Eye (tissue), 1 donor: ENCODE measurements at places on chromosomes 7 and 10.

GRCh38 chr7:22630069-22630468 lies 96.9 kb upstream of the IL6 start:
- no peak for DNase-seq

DNA sequence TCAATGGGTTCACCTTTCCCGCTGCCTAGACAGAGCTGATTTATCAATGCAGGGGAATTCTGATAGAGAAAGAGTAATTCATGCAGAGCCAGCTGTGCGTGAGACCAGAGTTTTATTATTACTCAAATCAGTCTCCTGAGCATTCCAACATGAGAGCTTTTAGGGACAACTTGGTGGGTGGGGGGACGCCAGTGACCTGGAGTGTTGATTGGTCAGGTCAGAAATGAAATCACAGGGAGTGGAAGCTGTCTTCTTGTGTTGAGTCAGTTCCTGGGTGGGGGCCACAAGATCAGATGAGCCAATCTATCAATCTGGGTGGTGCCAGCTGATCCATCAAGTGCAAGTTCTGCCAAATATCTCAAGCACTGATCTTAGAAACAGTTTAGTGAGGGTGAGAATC lies 99.0 kb upstream of the CAV2 start:
- DNase-seq = no peak

DNA sequence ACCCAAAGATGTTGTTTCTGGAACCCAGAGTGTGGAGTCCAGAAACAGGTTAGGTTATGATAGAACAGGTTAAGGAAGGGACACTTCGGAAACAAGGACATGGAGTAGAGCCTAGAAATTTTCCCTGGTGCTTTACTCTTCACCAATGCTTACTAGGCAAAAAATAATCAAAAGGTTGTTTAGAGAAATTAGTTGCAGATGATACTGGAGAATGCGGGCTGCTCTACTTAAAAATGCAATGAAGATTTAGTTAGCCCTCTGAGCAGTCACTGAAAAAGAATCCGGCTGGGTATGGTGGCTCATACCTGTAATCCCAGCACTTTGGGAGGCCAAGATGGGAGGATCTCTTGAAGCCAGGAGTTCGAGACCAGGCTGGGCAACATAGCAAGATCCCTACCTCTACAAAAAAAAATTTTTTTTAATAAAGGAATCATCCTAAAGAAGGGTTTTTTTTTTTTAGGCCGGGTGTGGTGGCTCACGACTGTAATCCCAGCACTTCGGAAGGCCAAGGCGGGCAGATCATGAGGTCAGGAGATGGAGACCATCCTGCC lies 3.3 kb upstream of the UBE2H start:
- no peak for DNase-seq

DNA sequence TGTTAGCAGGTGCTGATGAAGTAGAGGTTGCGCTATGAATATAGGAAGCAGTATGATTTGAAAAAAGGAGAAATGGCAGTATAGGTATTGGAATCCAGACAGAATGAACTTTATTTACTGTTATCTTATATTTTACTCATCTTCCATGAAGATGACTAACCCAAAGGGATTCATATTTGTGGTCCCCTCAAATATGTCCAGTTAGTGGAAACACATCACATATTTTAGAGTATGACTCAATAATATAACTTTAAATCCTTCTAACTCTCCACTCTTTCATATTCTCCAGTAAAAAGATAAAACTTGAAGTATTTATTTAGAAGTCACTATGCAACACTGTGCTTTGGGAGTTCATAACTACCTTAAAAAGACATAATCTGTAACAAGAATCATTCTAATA lies 286.5 kb upstream of the LRRTM3 start:
- no peak for DNase-seq

DNA sequence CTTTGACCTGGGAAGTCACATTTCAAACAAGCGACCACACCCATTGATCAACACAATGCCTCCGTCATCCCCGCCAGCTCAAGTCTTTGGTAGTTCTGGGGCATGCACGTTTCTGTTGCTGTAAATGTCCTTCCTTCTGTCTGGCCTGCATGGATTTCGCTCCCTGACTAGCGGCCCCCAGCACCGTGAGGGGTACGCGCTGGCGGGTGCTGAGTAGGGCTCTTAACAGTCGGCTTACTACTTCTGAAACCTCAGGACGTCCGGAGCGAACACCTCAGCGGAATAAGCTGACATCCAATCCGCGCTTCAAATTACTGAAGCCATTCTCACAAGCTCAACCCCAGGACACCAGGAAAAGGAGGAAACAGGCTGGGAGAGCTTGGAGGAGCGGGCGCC lies 505 bp downstream of the NUDCD3 start:
- no peak for DNase-seq
